ENCODE measurements at places on chromosomes 12 and 14.

- DNase-seq, result no peak
These were observed 661.0 kb downstream of the GALC start for GRCh38 chr14:87331991-87332390.

DNA sequence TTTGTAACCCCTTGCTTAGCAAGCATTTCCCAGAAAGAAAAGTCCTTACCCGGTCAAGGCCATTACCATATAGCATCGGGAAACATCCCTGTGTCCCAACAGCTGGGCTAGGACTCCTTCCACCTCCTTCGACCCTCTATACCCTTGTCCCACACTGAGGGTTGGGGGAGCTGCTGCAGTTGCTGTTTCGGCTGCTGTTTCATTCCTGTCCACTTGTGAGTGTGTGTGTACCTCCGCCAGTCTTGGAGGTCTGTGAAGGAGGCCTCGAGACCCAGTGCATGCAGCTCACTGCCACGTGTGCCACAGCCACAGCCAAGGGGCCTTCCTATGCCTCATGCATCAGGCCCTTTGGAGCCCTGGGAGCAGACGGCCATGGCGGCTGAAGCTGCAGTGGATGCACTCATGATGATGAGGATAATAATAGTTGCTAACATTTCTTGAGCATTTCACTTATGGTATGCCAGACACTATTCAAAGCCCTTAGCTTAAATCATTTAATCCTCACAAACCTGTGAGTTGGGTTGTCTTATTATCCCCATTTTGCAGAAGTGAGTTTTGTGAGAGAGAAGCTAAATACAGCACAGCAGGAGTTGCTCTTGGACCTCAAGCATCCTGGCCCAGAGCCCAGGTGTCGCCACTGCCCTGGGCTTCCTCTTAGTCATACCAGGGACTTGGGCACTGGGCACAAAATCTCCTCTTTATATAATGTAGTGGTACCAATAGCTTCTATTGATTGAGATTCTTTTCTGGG is 156.5 kb downstream of the PRKCH start:
- DNase-seq, result peak; percentile 50

- peak; percentile 18 for DNase-seq
These were observed 9.3 kb downstream of the RILPL2 start for GRCh38 chr12:123427036-123427769.

GRCh38 chr14:69287098-69288010 is 27.4 kb downstream of the GALNT16 start:
- no peak for DNase-seq

DNA sequence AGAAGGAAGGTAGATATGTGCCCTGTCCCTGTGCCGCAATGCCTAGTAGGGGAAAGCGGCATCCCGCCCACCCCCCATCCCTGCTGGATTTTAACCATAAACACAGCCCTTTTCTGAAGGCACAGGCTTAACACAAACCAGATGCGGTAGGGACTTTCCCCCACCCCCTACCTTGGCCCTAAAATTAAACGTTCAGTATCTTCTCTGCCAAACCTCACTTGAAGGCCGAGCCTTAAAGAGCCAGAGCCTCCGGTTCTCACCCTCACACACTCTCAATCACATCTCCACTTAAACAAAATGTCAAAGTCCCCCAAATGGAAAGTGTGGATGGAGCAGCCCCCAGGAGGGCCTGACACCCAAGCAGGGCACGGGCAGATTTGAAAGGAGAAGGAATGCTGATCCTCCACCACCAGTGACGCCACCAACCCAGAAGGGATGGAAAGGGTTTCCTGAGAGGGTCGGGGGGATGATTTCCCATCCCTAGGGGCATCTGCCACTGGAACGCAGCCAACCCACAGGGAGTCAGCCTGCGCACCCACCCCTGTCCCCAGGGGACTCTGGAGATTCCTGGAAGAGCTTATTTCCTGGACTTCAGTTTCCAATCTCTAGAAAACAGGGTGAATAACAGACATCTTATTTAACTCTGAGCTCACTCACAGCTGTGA is 26.4 kb downstream of the ACTN1 start:
- DNase-seq, result no peak

DNA sequence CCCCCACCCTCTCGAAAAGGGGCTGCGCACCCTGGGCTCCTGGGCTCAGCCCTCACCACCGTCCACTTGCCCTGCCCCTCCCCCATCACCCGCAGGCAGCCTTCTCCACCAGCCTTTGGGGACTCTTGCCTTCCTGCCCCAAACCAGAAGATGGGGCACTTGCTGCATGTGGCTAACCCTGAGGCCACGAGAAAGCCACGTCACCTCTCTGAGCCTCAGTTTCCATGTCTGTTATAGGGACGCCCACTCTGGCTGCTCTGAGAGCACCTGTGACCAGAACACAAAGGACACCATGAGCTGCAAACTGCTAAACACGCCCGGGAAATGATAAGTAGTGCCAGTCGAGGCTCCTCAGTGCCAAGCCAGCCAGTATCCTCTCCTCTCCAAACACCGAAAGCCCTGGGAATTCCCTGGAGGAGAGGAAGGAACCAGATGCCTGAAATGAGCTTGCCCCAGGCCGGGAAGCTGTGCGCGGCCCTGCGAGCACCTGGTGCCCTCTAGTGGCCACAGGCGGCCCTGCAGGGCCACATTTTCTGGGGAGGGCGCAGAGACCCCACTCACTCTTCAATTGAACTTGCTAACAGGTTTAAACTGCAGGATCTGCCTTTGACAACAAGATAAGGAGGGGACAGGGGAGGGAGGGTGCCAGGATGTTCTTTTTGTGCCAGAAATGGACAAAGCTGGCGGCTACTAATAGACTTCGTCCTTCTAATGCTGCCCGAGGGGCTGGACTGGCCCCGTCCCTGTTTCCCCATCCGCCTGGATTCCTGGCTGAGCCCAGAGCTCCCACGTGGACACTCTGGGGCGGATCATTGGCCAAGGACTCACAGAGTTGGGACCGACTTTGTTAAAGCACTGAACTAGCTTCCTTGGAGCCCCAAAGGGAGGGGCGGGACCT is 10.2 kb upstream of the SERPINA9 start:
- peak; percentile 51 for DNase-seq

GRCh38 chr12:126095748-126096510 is 1030.7 kb downstream of the AACS start:
- DNase-seq, result no peak

GRCh38 chr14:46581036-46581671 is 70.4 kb downstream of the RPL10L start:
- DNase-seq, result peak; percentile 2

GRCh38 chr12:109775172-109775881 is 57.9 kb downstream of the TRPV4 start:
- peak; percentile 82 for DNase-seq

GRCh38 chr14:91371011-91371989 is 46.3 kb downstream of the CCDC88C start:
- no peak for DNase-seq

DNA sequence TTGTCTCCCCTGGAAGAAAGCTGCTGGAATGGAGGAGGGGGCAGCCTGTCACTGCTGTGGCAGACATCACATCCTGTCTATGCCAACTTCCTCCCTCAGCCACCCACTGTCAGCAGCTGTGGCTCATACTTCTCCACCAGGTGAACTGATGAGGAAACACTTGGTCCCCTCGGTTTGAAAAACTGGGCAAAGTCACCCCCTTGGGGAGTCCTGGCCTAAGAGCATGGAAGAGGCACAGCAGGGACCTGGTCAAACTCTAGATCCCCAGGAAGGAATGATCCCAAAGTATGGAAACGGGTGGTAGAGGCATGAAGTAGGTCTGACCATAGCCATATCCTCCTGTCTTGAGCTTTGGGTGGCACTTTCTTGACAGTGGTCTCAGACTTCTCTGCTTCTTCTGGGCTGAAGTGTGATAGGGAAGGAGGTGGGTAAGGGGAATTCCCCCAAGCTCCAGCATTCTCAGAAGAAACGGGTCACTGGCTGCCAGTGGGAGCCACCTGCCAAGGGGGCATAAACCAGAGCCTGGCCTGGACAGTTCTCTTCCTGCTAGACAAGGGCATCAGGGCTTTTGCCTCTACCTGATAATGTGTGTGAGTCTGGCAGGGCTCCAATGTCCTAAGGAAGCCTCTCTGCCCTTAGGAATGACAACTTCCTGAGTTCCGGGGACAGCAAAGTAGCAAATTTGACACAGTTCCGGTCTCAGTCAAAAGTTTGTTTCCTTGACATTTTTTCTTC is 36.0 kb downstream of the FMNL3 start:
- DNase-seq, result peak; percentile 50
